ENCODE measurements at places on chromosomes 4 and X.

DNA sequence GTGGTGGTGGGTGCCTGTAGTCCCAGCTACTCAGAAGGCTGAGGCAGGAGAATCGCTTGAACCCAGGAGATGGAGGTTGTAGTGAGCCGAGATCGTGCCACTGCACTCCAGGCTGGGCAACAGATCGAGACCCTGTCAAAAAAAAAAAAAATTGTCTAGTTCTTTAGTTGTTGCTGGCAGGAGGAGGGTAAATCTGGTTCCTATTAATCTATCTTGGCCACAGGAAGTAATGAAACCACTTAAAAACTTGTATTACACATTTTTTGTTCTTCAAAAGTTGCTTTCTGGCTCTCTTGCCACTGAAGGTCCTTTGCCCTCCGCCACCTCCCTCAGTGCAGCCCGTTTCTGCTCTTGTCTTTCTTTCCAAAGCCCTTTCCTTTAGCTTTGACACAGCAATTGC lies 102.9 kb upstream of the ARSJ start:
- no peak for DNase-seq

- DNase-seq: no peak
These were observed 92.5 kb upstream of the ENPP6 start for GRCh38 chr4:184310171-184310567.

DNA sequence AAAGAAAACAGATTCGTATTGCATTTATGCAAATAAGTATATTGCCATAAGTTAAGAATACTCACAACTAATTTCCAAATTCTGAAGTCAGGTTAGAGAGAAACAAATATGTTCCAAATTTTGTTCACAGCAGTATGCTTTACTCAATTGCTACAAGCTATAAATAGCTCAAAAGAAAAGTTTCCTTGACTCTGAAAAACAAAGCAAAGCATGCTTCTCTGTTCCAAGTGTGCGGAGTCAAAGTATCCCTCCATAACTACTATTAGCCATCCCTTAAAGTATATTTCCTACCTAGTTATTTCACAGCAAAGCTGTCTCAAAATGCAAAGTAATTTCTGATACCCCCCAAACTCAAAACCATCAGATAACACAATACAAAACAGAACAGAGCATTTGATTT lies 47.3 kb downstream of the MGST2 start:
- no peak for DNase-seq

DNA sequence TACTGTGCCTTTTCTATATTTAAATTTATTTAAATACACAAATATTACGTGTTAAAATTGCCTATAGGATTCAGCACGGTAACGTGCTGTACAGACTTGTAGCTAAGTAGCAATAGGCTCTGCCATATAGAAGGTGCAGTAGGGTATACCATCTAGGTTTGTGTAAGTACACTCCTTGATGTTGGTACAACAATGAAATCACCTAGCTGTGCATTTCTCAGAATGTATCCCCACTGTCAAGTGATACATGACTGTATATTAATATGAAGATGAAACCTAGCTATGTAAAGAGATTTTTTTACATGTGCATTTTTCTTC lies 431.2 kb downstream of the KCTD8 start:
- no peak for DNase-seq

DNA sequence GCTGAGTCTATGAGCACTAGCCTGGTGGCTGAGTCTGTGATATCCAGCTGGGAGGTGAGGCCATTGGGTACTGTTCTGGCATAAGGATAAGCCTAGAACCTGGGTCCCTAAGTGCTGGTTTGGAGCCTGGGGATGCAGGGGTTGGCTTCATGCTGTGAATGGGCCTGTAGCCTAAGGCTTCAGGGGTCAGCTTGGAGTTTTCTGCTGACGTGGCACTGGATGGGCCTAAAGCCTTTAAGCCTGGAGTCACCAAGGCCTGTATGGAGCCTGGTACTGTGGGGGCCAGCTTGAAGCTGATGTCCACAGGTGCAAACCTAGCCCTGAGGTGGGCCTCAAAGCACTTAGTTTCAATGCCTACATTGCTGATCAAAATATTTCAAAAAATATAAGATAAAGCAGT lies 979.6 kb upstream of the POU3F4 start:
- DNase-seq: no peak

- no peak for DNase-seq
These were observed 62.9 kb upstream of the FMR1 start for GRCh38 chrX:147848543-147849443.

DNA sequence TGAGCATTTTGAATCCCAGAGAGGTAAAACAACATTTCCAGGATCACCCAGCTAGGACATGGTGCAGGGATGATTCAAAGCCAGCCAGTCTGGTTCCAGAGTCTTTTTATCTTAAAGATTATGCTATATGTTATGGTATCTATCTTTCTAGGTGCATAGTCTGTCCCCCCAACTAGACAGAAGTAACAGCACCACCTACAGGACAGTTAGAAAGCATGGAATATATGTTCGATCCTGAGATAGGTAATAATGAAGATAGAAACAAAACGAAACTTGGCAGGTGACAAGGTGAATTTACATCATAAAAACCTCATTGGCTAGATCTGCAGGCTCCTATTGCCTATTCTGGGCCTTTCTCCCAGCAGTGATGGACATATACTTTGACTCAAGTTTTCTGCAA lies 723.2 kb downstream of the SMARCA1 start:
- DNase-seq: no peak

- DNase-seq: no peak
These were observed 44.3 kb upstream of the PPP2R3B start for GRCh38 chrX:431056-431455.

GRCh38 chrX:118706681-118707080 lies 20.7 kb upstream of the IL13RA1 start:
- no peak for DNase-seq

GRCh38 chr4:142700531-142700930 lies 145.6 kb downstream of the INPP4B start:
- DNase-seq: no peak

DNA sequence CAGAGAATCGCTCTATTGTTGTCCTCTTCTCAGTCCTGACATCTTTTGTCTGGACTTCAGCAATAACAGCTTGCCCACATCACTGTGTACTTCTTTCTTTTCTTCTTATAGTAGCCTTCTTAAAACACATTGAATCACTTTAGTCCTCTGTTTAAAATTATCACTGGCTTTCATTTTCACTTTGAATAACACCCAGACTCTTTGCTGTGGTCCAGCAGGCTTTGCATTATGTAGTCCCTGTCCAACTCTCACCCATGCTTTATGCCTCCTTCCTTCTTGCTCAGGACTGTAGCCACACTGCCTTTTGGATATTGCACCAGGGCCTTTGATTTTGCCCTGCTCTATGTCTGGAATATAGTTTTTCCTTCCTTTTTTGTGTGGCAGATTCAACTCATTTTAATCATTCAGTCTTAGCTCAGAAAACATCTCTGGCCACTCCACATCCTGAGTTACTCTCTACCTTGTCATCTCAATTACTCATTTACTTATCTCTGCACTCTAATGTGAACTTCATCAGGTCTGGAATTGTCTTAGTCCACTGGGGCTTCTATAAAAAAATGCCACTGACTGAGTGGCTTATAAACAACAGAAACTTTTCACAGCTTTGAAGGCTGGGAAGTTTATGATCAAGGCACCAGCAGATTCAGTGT lies 168.2 kb downstream of the C4orf33 start:
- no peak for DNase-seq

DNA sequence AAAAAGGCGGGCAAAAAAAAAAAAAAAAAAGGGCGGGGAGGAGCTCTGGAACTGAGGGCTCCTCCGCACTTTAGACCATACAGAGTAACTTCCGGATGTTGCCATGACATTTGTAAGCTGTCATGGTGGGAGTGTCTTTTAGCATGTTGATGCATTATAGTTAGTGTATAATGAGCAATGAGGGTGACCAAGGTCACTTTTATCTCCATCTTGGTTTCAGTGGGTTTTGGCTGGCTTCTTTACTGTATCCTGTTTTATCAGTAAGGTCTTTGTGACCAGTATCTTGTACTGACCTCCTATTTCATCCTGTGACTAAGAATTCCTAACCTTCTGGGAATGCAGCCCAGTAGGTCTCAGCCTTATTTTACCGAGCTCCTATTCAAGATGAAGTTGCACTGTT lies 193.4 kb downstream of the UGT8 start:
- no peak for DNase-seq

DNA sequence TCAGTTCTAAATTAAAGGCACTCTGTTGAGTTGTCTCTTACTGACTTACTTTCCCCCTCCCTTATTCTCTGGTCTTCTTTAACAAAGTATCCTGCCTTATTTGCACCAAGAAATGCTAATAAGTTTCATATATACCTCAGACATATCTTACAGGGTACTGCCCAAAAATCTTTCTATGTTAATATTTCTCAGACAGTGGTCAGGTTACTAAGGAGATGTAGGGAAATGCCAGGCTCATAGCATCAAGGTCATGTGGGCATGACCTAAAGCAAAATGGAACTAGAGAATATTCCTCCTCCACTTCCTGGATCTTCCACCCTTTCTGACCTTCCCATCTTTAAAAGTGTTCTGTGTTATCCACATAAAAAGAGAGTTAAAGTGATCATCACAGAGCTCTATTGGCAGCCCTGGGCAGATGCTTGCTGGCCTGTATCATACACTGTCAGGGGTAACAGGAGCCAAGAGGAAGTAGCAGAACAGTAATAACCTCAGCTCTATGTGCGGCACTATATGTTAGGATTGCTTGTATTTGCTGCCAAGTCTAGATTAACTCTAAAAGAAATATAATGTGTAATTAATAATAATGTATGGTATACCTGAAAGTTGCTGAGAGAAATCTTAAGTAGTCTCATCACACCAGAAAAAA lies 74.3 kb downstream of the IQCM start:
- DNase-seq: no peak

DNA sequence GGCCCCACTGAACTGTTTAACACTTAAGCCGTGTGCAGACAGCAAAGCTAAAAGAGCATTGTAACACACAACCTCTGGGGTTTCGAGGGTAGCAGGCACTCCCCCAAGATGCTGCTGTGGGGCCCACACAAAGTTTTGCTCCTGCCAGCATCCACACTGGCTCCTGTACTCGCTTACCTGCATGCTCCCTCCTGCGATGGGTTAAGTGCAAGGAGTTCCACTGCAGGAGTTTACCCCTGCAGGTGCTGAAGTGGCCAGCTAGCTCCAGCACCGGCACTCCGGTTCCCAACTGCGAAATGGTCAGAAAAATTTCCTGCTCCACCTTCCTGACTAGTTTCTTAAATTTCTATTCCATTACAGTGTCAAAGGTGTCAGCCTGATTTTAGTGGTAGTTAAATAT lies 443.5 kb downstream of the PCDH10 start:
- no peak for DNase-seq

GRCh38 chr4:189364032-189364449 lies 576.6 kb upstream of the FRG1 start:
- DNase-seq: no peak

DNA sequence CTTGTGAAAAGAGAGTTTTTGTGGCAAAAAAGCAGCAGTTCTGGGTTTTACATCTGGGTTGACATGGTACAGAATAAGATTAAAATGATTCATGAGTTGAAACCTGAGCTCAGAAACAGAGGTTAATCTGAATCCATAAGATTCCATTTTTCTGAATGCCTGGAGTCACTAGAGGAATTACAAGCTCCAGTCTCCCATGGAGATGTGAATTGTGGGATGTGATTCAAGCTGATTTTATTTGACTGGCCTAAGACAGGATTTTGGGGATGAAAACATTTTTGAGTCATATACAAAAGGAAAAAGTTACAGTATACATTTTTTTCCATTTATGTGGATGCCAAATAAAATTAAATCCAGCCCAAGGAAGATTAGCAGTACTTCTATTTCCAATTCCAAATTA lies 161.1 kb downstream of the RBM46 start:
- no peak for DNase-seq

- DNase-seq: no peak
These were observed 352.2 kb downstream of the NR3C2 start for GRCh38 chr4:148090029-148090428.

DNA sequence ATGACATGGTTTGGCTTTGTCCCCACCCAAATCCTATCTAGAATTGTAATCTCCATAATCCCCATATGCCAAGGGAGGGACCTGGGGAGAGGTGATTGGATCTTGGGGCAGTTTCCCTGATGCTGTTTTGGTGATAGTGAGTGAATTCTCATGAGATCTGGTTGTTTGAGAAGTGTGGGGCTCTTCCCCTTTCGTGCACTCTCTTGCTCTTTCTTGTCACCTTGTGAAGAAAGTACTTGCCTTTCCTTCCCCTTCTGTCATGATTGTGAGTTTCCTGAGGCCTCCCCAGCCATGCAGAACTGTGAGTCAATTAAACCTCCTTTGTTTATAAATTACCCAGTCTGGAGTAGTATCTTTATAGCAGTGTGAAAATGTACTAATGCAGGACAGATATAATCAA lies 36.4 kb upstream of the FREM3 start:
- DNase-seq: no peak

GRCh38 chrX:10739426-10739825 lies 119.0 kb upstream of the MID1 start:
- no peak for DNase-seq

DNA sequence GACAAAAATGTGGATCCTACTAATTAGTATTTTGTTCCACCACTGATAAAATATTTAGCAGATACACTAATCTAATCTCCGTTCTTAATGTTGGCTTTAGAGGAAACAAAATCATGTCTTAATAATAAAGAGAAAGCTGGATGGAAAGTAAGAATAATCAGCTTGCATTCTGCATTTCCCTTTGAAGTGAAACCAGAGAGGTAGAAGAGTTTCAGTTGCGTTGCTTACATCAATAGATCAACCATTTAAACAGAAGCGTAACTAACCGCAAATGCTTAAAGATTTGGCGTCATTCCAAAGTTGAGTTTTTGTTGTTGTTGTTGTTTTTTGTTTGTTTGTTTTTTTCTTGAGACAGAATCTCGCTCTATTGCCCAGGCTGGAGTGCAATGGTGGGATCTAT lies 168.9 kb downstream of the TRIML1 start:
- no peak for DNase-seq

GRCh38 chr4:85744950-85745349 lies 270.0 kb downstream of the ARHGAP24 start:
- no peak for DNase-seq

DNA sequence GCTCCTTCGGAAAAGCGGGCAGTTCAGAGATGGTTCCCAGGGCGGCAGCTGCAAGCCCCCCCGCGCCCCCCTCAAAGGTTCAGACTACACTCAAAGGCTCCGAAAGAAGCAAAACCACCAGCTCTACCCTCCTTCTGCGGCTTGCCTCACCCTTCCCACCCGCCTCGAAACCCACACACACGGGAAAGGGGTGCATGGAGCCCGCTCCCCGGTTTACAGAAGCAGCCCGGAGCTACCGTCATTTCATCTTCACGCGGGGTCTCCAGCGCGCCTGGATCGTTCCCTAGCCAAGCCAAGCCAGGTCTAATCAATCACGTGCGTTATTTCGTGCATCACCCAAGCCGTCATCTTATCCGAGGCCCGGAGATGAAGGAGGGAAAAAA lies 1.2 kb downstream of the NLGN4X start:
- DNase-seq: no peak
